ENCODE measurements at places on chromosomes 11 and 22. TPM values are rescaled to one million over a fixed set of nuclear protein-coding genes. Genes with fewer than 3 reads are reported as not detected.

The CLMP gene
- total RNA-seq = 27.7 TPM

The PLXNB2 gene
- 177 TPM for total RNA-seq

The ANGPTL5 gene
- total RNA-seq = not detected

The FAM111A gene
- total RNA-seq = 36.8 TPM

DNA sequence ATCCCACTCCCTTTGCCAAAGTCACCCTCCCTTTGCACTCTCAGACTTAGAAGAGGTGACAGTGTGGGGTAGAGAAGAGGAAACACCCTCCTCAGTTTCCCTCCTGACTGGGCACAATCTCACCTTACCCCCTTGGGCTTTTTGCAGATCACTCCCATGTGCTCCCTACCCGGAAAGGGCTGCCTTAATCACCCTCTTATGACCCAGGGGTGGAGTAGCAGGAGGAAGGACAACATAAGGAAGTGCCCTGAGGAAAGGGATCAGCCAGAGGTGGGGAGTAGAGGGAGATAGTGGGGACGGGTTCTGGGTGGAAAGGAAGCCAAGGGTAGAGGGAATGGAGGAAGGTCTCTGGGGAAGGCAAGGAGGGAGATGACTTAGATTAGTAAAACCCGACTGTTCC lies 52.0 kb downstream of the NRXN2 start:
- no peak for DNase-seq

- no peak for DNase-seq
These were observed 9.9 kb downstream of the PRR5 start for GRCh38 chr22:44711690-44712555.

DNA sequence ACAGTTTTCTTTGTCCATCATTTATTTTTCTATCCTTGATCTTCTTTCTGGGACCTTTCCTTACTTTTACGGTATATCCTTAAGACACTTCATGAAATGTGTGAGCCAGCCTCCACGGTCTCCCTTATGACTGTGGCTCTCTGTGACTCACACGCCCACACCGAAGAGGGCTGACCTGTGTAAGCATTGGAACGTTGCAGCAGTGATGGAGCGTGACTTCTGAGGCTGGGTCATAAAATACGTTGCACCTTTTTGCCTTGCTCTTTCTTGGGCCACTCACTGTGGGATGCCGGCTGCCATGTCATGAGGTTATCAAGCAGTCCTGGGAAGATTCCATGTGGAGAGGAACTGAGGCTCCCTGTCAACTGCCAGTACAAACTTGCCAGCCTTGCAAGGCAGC lies 96.3 kb upstream of the RAB1B start:
- peak; percentile 71 for DNase-seq

- no peak for DNase-seq
These were observed 62.5 kb upstream of the FGF3 start for GRCh38 chr11:69881467-69882269.

GRCh38 chr11:44446996-44447771 lies 118.3 kb upstream of the CD82 start:
- DNase-seq = no peak

GRCh38 chr11:3203221-3204043 lies 15.2 kb downstream of the MRGPRG start:
- DNase-seq = no peak

Data from epithelial cell of proximal tubule (primary cell).